Activated CD8-positive, alpha-beta memory T cell treated with anti-CD3 and anti-CD28 coated beads, Interleukin-2, amount 50 U/mL, for 48 hours (primary cell): ENCODE measurements at places on chromosomes 4 and X.

DNA sequence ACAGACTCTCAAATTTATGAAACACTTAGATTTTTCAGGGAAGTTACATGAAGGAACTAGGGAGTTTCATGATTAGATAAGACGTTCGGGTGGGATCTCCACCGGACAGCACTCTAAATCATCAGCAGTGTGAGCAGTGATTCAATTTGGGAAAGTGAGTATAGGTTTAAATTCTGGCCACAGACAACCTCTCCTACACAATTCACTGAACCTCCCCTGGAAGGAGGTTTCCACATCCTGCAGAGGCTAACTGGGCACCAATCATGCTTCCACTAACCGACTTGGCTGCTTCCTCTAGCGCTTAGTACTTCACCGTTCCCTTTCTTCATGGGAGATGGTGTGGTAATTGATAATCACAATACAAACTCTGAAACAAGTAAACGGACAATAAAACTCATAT lies 5.6 kb downstream of the CXCL9 start:
- DNase-seq = no peak

- no peak for DNase-seq
Measured at GRCh38 chrX:49292400-49293362, 10.8 kb upstream of the GAGE10 start.

GRCh38 chrX:147735364-147735763 lies 176.4 kb upstream of the FMR1 start:
- no peak for DNase-seq

GRCh38 chrX:47900833-47901232 lies 64.1 kb downstream of the ZNF81 start:
- DNase-seq = no peak

DNA sequence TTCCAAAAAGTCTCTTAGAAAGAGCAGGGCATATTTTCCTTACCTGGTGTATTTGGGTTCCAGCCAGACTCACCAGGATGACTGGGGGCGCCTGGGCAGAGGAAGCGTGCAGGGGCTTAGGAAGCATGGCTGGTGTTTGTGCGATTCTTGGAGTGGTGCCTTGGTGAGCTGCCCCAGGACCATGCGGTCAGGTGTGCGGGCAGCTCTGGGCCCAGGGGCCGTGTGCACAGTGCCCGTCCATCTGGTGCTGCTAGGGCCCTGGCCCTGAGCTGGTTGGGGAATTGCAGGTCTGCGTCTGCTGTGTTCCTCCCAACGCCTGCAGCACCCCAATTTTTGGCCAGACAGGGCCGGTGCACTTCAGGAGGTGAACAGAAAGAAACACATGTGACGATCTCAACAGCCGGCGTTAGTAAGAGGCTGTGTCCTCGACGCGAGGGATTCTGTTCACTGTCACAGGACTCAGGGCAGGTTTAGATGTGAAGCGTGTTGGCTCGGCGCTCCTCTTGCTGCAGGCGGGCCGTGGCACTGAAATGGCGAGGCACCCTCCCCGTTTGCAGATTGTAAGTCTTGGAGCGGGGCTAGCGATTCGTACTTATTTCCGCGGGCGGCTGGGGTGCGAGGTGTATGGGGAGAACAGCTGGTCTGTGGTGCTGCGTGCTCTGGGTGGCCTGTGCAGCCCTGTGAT lies 15.2 kb downstream of the RGS12 start:
- DNase-seq = no peak

DNA sequence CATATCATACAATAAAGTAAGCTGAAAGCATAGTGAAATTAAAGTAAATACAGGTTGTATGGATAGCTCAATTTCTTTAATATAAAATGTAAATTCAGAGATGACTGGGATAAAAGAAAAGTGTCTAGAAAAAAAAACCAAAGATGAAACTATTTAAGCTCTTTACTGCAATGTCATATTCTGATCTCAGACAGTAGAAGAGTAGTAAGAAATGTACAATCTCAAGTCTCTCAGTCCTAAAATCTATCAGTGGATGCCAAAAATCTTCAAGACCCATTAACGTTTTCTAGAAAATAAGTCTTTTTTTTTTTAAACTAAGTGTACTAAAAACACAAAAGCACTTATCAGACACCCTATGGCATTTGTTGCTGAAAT lies 13.8 kb downstream of the MGARP start:
- no peak for DNase-seq

- DNase-seq = no peak
Measured at GRCh38 chr4:74631338-74631737, 163.0 kb downstream of the BTC start.

GRCh38 chr4:65865489-65865888 lies 195.2 kb upstream of the EPHA5 start:
- DNase-seq = no peak
